ENCODE measurements at places on chromosomes 11 and 22.
A peak's percentile ranks its signal among the peaks of the same experiment; 100 is the strongest.

GRCh38 chr11:46667043-46667481, 33.4 kb downstream of the ARHGAP1 start:
- DNase-seq: no peak

DNA sequence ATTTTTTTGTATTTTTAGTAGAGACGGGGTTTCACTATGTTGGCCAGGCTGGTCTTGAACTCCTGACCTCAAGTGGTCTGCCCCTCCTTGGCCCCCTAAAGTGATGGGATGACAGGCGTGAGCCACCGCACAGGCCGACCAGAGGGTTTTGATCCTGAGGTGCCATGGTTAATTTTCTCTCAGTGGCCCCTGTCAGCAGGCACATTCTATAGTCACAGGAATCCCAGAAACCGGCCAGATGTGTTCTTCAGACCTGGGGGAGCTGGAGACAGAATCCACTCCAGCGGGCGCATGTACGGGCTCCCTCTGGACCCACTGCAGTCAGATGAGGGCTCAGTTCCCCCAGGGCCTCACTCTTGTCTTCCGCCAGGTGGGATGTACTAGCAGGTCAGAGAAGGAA, 17.0 kb downstream of the IGLL1 start:
- DNase-seq: no peak

GRCh38 chr11:129458278-129458677, 82.6 kb downstream of the BARX2 start:
- DNase-seq: no peak

GRCh38 chr22:42788466-42788865, 67.8 kb upstream of the A4GALT start:
- no peak for DNase-seq

- no peak for DNase-seq
Measured at GRCh38 chr11:8234425-8234821, 29.3 kb downstream of the LMO1 start.

GRCh38 chr11:100730266-100730665, 43.2 kb downstream of the ARHGAP42 start:
- peak; percentile 40 for DNase-seq

DNA sequence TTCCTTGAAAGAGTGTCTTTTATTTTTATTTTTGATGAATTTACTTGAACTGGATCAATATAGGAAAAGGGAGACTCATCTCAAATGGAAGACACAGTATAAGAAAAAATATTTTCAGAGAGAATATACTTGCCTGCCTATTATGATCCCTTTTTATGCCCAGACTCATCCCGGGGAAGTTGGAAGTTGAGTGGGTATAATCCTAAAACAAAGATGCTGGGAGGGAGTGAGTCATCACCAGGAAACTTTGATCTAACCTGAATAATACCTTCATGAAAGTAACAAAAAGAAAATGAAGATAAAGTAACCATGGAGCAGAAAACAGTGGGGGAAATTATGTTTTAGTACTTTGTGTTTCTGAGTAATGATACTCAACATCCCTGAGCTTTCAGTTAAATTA, 1514.0 kb downstream of the FAM181B start:
- DNase-seq: no peak

GRCh38 chr22:28239941-28240340, 320.9 kb upstream of the PITPNB start:
- DNase-seq: no peak

DNA sequence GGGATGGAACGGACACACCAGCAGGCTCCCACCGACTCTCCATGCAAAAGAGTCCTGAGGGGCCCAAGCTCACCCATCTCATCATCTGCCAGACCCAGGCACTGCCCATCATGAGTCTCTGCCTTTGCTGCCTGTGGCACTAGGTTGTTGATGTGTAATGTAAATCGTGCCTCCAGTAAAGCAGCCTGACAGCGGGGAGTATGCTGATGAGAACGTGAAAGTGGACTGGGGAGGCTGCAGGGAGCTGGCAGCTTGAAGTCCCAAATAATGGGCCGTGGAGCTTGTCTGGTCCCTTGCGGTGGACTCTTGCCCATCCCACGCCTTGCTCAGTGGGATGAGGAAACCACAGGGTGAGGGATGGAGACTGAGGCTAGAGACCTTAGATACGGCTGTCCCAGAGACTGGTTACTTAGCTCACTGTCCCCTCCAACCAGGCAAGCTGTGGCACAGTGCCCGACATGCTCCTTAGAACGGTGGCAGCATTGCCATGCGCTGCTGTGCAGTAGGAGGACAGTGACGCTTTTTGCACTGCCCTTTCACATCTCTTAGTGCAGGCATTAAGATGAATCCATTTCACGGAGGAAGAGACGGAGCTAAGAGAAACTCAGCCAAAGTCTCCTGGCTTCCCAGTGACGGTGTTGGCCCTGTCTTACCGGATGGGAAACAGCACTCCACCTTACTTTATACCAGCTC, 39.6 kb upstream of the PLET1 start:
- DNase-seq: no peak

DNA sequence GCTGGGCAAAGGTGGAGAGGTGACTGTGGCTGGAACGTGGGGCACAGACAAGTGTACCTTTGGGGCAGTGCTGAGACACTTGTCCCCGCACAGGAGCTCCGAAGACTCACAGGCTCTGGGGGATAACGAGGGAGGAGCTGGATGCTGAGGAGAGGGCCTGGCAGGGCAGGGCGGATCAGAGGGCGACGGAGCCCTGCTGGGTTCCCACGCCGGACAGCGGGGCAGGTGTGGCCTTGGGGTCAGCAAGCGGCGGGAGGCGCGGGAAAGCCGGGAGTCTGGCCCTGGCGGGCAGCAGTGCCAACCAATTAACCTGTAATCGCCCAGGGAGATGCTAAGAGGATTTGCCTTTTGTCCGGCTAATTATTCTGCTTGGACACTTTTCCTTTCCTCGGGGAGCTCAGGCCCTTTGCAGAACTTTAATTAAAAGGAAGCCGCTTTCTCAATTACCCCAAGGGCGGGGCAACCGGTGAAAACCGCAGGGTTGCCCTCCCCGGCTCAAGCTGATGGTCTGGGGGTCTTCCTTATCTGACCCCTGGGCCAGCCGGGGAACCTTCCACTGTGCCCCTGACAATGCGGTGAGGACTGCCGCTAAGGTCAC, 71.5 kb downstream of the WNT7B start:
- no peak for DNase-seq

- no peak for DNase-seq
Measured at GRCh38 chr11:36057379-36058042, 113.6 kb downstream of the LDLRAD3 start.

GRCh38 chr22:49892226-49892899, 25.9 kb downstream of the ALG12 start:
- no peak for DNase-seq

- DNase-seq: no peak
Measured at GRCh38 chr11:12547953-12548650, 126.1 kb upstream of the TEAD1 start.

- DNase-seq: no peak
Measured at GRCh38 chr11:103007521-103007920, 52.0 kb upstream of the MMP13 start.

GRCh38 chr11:113546757-113547507, 71.7 kb upstream of the DRD2 start:
- DNase-seq: no peak

DNA sequence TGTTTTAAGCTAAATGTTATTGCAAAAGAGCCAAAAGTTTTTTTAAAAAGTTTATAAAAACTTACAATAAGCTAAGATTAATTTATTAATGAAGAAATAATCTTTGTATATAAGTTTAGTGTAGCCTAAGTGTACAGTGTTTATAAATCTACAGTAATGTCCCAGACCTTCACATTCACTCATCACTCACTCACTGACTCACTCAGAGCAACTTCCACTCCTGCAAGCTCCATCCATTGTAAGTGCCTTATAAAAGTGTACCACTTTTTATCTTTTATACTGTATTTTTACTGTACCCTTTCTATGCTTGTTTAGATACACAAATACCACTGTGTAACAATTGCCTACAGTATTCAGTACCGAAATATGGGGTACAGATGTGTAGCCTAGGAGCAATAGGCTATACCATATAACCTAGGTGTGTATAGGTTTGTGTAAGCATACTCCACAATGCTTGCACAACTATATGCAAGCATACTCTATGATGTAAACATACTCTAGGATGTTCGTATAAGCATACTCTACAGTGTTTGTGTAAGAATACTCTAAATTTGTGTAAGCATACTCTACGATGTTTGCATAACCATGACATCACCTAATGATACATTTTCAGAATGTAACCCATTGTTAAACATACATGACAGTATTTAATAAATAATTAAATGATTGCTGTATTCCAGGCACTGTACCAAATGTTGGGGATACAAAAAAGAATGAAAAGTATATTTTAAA, 953.0 kb downstream of the KCNA4 start:
- no peak for DNase-seq

DNA sequence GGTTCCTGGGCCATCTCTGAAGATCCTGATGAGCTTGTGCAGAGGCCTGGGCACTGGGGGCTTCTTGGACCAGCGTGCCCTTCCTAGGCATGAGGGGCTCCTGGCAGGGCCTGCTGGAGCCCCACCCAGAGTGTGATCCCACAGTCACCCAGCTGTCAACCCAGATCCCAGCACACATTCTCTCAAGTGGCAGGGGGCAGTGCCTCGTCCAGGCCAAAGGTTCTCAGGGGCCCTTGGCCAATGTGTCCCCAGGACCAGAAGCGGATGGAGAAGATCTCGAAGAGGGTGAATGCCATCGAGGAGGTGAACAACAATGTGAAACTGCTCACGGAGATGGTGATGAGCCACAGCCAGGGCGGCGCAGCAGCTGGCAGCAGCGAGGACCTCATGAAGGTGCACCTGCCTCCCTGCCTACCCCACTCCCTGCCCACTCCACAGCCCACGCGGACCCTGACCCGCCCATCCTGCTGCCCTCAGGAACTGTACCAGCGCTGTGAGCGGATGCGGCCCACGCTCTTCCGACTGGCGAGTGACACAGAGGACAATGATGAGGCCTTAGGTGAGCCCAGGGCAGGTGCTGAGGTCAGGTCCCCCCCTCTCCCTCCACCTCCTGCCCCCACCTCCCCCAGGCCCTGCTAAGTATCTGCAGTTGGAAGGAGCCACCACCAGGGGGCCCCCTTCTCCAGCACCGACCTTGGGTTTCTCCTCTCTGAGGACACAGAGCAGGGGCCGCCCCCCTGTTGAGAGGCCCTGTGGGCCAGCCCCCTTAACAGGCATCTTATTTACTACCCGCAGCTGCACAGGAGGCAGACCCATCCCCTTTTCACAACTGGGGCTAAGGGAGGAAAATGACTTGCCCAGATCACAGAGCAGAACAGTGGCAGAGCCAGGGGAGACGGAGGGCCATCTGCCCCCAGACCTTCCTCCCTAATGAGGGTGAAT, 14.7 kb downstream of the GGA1 start:
- DNase-seq: peak; percentile 60

DNA sequence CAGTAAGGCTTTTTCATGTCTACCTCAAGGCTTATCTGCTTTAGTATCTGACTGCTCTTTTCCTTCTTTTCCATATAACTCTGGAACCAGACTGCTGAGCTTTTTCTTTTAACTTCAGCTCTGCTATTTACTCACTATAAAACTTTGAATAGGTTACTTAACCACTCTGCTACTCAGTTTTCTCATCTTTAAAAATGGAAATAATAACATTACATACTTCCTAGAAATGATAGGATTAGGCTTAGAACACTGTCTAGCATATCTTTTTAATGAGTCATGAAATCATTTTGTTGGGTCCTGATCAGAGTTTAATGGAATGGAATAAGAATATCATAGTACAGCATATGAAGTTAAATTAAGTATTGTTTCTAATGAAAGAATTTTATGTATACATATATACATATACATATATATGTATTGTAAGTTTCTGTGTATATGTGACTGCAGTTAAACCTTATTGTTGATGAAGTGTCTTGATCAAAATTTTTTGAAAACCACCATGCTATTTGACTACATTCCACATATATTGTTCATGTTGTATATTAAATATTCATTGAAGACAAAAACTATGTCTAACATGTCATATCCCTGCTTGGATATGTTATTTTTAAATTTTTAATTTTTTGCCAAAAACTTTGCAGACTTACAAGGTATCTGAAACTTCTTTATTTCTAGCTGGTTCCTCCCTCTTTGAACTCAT, 120.2 kb downstream of the METTL15 start:
- DNase-seq: no peak

GRCh38 chr22:29705651-29706050, 14.2 kb upstream of the CABP7 start:
- DNase-seq: no peak

GRCh38 chr11:103729617-103730016, 306.8 kb upstream of the DDI1 start:
- DNase-seq: no peak
